Brain (organoid and tissue), 16 donors: ENCODE measurements at places on chromosomes 1 and 21. TPM values are rescaled to one million over a fixed set of nuclear protein-coding genes. Genes with fewer than 3 reads are reported as not detected.

GRCh38 chr1:234724516-234725176 is 114.7 kb upstream of the IRF2BP2 start:
- no peak for DNase-seq

DNA sequence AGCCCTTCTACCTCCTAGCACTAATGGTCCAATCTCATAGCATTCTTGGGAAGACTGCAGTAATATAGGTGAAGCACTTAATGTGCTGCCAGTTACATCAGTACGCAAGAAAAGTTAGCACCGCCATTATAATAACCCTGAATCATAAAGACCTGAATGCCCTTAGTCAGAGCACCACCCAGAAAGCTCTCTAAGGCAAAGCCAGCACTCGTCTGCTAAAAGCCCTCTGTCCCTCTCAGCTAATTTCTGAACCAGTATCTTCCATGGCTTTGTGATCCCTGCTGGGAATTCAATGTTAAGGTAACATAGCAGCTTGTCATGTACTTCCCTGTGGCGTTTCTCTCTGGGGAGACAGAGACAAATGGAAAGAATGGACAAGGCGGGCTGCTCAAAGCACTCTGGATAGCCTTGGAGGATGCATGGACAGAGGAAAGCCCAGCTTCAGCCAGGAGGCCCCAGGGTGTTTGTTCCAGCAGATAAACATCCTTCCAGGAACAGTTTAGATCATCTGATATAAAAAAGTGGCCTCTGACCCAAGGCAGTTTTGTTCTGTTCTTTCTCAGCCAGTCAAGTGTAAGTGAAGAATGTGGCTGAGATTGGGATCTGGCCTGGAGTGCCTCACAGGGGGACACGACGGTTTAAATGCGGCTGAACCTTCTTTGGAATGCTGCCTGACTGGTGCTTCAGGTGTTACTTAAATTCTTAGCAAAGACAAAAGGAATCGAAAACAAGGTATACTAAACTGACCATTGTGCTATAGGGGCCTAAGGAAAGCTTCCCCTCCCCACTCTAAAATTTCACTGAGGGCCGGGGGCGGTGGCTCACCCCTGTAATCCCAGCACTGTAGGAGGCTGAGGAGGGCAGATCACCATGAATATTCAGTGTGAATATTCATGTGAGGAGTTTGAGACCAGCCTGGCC is 58.1 kb upstream of the VTCN1 start:
- no peak for DNase-seq

GRCh38 chr1:89904219-89904980 is 83.6 kb downstream of the LRRC8D start:
- no peak for DNase-seq

GRCh38 chr1:17582124-17582774 is 42.8 kb downstream of the ARHGEF10L start:
- no peak for DNase-seq

- DNase-seq: no peak
These were observed 16.5 kb downstream of the TRIT1 start for GRCh38 chr1:39866767-39867166.

GRCh38 chr1:201475130-201475529 is 6.1 kb upstream of the PHLDA3 start:
- DNase-seq: no peak

DNA sequence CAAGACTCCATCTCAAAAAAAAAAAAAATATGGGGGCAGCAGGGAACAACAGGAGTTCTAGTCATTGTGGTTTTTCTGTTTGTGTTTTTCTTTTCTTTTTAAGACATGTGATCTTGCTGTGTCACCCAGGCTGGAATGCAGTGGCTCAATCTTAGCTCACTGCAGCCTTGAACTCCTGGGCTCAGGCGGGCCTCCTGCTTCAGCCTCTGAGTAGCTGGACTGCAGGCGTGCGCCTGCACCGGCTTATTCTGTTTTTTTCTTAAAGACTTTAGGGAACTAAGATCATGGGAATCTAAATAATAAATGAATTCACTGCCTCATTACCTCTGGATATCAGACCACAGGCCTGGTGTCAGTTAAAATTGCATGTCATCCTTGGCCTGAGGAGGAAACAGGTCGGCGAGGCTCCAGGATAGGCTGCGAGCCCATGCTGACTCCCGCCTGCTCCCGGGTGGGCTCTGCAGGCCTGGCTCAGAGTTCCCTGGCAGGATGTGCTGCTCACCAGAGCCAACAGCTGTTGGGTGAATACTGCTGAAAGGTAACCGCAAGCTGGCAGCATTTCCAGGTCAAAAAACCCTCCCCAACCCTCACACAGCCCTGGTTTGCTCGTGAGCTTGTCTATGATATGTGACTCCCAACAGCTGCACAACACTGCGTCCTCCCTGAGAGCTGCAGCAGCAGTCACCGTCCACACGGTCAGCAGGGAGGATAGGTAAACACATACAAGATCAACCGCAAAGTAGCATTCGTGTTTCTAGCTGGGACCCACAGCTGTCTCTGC is 58.1 kb downstream of the SCCPDH start:
- DNase-seq: peak; percentile 19

DNA sequence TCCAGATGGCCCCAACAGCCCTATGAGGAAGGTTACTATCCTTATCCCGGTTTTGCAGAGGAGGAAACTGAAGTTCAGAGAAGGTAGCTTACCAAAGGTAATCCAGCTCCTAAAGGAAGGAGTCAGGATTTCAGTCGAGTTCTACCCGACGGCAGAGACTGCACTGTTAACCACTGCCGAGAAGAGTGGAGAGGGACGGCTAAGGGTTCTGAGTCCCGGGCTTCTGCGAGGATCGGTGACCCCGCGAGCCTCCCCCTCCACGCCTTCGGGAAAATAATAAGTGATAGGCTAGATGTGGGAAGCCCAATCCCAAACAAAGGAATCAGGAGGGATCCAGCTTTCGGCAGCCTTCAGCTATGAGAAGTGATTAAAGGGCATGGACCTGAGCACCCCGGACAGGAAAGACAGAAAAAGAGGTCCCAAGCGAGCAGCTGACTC is 587 bp downstream of the TMEM53 start:
- no peak for DNase-seq

C1orf94 gene
- polyA plus RNA-seq: 3.4 TPM

ELAVL4 gene
- polyA plus RNA-seq: 88.9 TPM

S100A7 gene
- polyA plus RNA-seq: not detected

TTC4 gene
- 21.4 TPM for polyA plus RNA-seq

SPRR4 gene
- not detected for polyA plus RNA-seq

S100A6 gene
- 341 TPM for polyA plus RNA-seq

CFAP410 gene
- 38.3 TPM for polyA plus RNA-seq

OR2G6 gene
- polyA plus RNA-seq: not detected

OR6K3 gene
- polyA plus RNA-seq: not detected
